GM03348 (cell line): ENCODE measurements at places on chromosomes 13 and 19.

DNA sequence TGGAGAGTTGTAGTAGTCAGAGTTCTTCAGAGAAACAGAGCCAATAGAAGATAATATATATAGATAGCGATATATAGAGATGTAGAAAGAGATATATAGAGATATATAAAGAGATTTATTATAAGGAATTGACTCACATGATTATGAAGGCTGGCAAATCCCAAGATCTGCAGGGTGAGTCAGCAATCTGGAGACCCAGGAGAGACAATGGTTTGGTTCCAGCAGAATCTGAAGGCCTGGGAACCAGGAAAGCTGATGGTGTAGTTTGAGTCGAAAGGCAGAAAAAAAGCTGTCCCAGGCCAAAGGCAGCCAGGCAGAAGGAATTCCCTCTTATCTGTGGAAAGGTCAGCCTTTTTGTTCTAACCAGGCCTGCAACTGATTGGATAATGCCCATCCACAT lies 194.1 kb downstream of the NUFIP1 start:
- no peak for DNase-seq

DNA sequence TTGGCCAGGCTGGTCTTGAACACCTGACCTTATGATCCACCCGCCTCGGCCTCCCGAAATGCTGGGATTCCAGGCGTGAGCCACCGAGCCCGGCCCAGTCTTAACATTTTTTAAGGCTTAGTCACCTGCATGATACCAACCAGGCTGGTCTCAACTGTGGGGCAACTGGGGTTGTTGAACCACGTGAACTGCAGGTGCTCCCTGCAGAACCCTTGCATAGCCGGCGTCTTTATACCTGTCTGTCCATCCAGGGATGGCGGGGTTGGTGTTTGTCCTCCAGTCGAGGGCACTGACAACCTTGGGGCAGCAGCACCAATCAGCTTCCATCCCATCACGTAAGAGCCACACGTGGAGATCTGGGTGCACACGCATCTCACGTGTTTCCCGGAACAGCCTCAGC lies 24.8 kb upstream of the LILRA2 start:
- no peak for DNase-seq

DNA sequence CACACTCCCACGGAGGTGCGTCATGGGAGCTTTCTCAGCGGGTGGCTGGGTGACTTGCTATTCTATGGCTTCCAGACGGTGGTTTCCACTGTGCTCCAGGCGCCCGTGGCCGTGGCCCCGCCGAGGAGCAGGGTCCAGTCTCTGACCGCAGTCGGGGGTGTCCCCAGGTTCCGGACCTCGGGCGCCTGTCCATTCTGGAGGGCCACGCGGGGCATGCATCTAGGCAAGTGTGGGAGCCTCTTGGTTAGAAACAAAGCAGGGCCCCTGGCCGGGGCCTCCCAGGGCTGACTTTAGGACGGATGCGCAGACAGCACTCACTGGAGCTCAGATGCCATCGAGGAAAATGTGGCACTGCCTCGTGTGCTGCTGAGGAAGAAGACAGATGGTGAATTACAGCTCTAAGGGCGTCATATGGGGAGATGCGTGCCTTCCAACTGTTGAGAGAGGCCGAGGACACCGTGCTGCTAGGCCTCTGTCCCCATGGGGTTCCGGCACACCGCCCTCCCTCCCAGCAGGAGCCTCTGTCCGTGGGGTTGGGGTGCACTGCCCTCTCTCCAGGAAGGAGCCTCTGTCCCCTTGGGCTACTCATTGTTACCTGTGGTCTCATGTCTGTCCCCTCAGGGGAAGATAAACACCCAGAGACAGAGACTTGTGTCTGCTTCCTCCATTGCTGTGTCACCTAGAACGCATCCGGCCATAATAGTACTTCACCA lies 38.1 kb downstream of the TMEM255B start:
- no peak for DNase-seq

GRCh38 chr13:21238267-21238666 lies 61.8 kb downstream of the MRPL57 start:
- DNase-seq, result no peak

DNA sequence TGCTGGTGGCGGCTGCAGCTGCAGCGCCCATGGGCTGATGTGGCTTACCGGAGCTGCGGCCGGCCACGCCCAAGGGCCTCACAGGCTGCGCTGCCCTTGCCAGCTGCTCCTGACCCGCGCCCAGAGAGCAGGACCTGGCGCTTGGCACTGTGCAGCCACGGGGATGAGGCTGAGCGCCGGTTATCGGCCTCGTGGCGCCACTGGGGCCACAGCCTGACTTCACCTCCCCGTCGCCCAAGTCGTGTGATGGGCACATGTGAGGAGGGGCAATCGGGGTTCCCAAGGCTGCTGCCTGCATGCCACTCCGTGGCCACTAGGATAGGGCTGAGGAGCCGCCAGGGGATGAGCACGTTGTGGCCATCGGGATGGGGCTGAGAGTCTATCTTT lies 77.2 kb upstream of the PABPC3 start:
- DNase-seq, result no peak

DNA sequence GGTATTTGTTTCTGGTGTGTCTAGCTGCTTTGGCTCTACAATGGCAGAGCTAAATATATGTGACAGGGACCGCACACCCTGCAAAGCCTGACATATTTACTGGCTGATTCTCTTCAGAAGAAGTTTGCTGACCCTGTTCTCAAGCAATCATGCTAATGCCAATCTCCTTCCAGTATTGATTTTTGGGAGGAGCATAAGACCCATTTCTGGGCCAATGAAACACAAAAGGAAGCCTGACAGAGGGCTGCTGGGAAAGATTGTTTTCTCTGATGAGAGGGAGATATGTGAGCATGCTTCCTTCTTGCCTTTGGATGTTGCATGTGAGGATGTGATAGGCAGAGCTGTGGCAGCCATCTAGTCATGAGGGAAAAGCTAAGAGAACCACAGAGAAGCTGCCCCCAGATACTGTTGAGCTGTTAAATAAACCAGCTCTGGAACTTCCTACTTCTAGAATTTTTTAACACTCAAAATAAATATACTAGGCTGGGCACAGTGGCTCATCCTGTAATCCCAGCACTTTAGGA lies 31.4 kb upstream of the TPTE2 start:
- DNase-seq, result no peak

GRCh38 chr19:32744555-32745325 lies 25.2 kb downstream of the TDRD12 start:
- DNase-seq, result no peak

- DNase-seq, result no peak
Measured at GRCh38 chr19:746956-747355, 4.0 kb upstream of the MISP start.

DNA sequence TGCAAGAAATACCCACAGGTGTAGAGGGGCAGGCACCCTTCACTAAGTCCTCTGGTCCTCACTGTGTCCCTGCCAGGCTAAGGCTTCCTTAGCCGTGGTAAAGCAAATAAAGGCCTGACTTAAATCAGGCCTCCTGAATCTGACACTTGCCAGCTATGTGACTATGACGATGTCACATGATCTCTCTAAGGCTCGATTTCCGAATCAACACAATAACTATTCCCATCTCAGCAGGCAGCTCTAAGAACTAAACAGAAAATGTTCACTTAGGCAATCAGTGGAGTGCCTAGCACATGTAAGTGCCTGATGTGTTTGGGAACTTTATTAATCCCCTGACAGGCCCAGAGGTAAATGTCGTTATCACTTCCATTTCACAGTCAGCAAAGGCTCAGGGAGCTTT lies 2.0 kb downstream of the ZNF550 start:
- no peak for DNase-seq

DNA sequence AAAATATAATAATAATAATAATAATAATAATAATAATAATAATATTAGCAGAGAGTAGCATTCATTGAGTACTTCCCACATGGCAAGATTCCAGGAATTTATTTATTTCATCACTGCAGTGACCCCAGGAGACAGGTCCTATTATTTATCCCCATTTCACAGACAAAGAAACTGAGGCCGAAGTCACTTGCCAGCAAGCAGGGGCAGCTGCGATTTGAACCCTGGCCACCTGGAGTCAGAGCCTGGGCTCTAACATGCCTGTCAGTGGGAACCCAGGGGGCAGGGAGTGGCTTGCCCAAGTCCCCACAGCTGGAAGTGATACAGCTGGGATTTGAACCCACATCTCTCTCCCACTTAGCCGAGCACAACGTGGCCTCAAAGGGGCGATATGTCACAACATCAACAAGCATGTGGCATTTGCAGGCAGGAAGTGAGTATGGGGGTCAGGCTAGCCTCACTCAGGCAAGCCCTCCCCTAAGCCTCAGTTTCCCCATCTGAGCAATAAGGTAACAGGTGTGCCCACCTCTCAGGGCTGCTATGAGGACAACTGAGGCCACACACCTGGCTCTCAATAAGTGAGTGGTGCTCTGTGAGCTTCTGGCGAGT lies 2.9 kb downstream of the SHFL start:
- DNase-seq, result no peak

- DNase-seq, result no peak
Measured at GRCh38 chr13:40469581-40470310, 196.7 kb downstream of the FOXO1 start.

GRCh38 chr13:48491423-48492095 lies 41.3 kb downstream of the RCBTB2 start:
- no peak for DNase-seq

GRCh38 chr13:81393721-81394120 lies 1052.8 kb upstream of the SPRY2 start:
- no peak for DNase-seq

GRCh38 chr19:54916822-54917221 lies 10.9 kb downstream of the NCR1 start:
- no peak for DNase-seq

- DNase-seq, result no peak
Measured at GRCh38 chr19:16235811-16236652, 38.3 kb downstream of the AP1M1 start.

DNA sequence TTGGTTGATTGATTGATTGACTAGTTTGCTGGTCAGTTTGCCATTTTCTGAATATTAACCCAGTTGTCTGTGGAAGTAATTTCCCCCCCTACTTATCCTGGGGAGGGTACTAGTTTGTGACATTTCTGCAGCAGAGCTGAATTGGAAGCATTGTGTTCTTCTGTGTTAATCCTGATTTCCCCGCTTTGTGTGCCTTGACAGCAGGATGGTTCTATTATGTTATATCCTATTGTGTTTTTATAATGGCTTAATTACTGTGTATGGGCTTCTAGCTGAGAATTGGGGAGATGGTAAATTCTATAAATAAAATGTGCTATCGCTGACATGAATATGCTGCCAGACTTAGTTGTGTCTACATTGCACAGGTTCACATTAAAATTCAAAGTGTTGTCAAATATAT lies 499.7 kb downstream of the COG6 start:
- DNase-seq, result no peak

DNA sequence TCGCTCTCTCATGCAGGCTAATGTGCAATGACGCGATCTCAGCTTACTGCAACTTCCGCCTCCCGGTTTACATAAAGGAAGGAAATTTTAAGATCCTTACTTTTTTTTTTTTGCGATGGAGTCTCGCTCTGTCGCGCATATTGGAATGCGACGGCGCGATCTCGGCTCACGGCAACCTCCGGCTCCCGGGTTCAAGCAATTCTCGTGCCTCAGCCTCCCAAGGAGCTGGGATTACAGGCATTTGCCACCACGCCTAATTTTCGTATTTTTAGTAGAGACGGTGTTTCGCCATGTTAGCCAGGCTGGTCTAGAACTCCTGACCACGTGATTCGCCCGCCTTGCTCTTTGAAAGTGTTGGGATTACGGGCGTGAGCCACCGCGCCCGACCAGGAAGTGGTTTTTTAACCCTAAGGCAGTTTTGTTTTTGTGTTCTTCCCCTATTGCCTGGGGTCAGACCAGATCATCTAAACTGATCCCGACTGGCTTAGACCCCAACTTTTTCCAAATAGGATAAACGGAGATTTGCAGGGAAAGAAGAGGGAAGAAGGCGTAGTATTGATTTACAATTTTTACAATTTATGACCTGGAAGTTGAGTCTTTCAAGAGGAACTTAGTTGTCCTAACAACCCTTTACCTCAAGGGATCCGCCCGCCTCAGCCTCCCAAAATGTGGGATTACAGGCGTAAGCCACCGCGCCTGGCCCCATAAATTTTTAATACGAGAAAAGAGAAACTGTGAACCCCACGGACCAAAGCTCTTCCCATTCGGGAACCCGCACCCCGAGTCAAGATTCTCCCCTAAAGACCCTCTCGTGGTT lies 142.0 kb downstream of the ZNF737 start:
- peak; percentile 29 for DNase-seq

GRCh38 chr13:110474713-110475112 lies 86.8 kb downstream of the RAB20 start:
- no peak for DNase-seq

DNA sequence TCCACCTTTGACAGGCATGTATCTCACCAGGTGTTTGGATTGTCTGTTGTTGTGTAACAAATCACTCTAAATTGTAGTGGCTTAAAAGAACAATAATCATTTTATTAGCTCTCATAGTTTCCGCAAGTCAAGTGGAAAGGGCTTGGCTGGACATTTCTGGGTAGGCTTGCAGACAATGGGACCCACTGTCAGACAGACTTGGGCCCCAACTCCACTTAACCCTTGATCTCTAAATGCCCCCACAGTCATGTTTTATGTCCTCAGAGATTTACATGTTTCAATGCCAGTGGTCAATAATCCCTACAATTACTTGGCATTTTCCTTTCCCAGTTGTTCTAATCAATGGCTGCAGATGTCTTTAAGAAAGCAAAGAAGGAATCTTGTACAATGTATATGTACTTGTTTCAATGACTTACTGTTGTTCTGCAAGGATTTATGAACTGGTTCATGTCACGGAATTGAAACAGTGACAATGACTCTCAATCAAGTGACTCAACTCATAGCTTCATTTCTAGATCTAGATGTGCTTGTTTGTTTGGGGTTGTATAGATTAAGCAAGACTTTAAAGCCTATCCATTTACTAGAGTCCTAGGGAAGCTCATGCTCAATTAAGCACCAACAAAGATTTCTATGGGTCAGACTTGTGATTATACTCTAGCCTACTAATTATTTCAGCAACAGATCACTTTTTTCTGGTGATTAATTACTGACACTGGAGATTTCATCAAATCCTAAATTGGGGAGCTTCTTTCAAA lies 510.1 kb upstream of the NBEA start:
- no peak for DNase-seq

- no peak for DNase-seq
Measured at GRCh38 chr19:6260376-6260775, 19.4 kb downstream of the MLLT1 start.

GRCh38 chr13:61954092-61954491 lies 538.4 kb upstream of the PCDH20 start:
- DNase-seq, result peak; percentile 2

- no peak for DNase-seq
Measured at GRCh38 chr19:5016781-5017180, 47.9 kb downstream of the KDM4B start.

- DNase-seq, result no peak
Measured at GRCh38 chr13:33963134-33963533, 145.2 kb downstream of the RFC3 start.

DNA sequence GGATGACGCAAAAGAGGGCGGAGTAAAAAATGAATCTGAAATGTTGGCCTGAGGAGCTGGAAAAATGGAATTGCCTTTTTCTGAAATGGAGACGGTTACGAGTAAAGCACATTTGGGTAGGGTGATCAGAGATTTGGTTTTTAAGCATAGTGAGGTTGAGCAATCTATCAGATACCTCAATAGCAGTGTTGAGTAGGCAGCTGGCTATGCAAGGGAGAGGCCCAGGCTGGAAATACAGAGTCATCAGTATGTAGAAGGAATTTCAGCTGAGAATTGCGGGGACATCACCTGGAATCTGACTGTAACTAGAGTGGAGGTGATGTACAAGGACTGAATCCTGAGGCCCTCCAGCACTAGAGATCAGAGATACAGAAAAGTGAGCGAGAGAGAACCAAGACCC lies 224.8 kb downstream of the LMO7 start:
- DNase-seq, result no peak

GRCh38 chr19:5237190-5237780 lies 103.3 kb downstream of the PTPRS start:
- DNase-seq, result no peak

- no peak for DNase-seq
Measured at GRCh38 chr13:87982400-87982799, 311.2 kb downstream of the SLITRK5 start.
